ENCODE measurements at places on chromosomes 13 and 19. TPM values are rescaled to one million over a fixed set of nuclear protein-coding genes. Genes with fewer than 3 reads are reported as not detected.

The USP12 gene
- total RNA-seq: 40.6 TPM

The CEACAM16 gene
- not detected for total RNA-seq

The CADM4 gene
- total RNA-seq: 0.39 TPM

The KCNJ14 gene
- 1.2 TPM for total RNA-seq

The IQCN gene
- 0.36 TPM for total RNA-seq

The IRGC gene
- not detected for total RNA-seq

The ZNF320 gene
- 7.0 TPM for total RNA-seq

The NLRP7 gene
- total RNA-seq: not detected

The APLP1 gene
- total RNA-seq: 2.6 TPM

The ZNF550 gene
- 6.6 TPM for total RNA-seq

The IFNL1 gene
- 1.2 TPM for total RNA-seq

The GGN gene
- total RNA-seq: 1.2 TPM

The PCDH17 gene
- total RNA-seq: not detected

The ZNF132 gene
- total RNA-seq: 3.1 TPM

The TNNI3 gene
- not detected for total RNA-seq

The CYP4F2 gene
- not detected for total RNA-seq

The C2CD4C gene
- 0.44 TPM for total RNA-seq

The MAMSTR gene
- 0.85 TPM for total RNA-seq

The SLC1A6 gene
- not detected for total RNA-seq

The PLPPR3 gene
- not detected for total RNA-seq

The KLK15 gene
- not detected for total RNA-seq

The ERICH4 gene
- not detected for total RNA-seq

The CGB2 gene
- not detected for total RNA-seq

The KLK6 gene
- not detected for total RNA-seq

The TMPRSS9 gene
- total RNA-seq: not detected

The NECTIN2 gene
- total RNA-seq: 1.9 TPM

The ADGRE3 gene
- not detected for total RNA-seq

The ZMYM5 gene
- total RNA-seq: 10.0 TPM

The LRRC4B gene
- not detected for total RNA-seq

The ERVV-1 gene
- total RNA-seq: not detected

The CCDC70 gene
- not detected for total RNA-seq

The EFNA2 gene
- not detected for total RNA-seq

The CATSPERD gene
- total RNA-seq: not detected

The PPP6R1 gene
- 180 TPM for total RNA-seq

The MAP4K1 gene
- total RNA-seq: 205 TPM

The OR10H1 gene
- not detected for total RNA-seq

The ZNF729 gene
- not detected for total RNA-seq

The CTXN1 gene
- 0.29 TPM for total RNA-seq

The TSKS gene
- 0.40 TPM for total RNA-seq

The IGFL2 gene
- total RNA-seq: not detected

The LRRC8E gene
- not detected for total RNA-seq

The DACT3 gene
- 2.8 TPM for total RNA-seq

The FGF22 gene
- 0.14 TPM for total RNA-seq

The OCEL1 gene
- 17.6 TPM for total RNA-seq

The SCN1B gene
- total RNA-seq: 1.1 TPM

The ZNF534 gene
- not detected for total RNA-seq

The IGFLR1 gene
- total RNA-seq: 90.1 TPM

The TMEM59L gene
- 0.24 TPM for total RNA-seq

The PGLYRP2 gene
- total RNA-seq: 0.24 TPM

The TMEM38A gene
- total RNA-seq: 0.58 TPM

The ZNF578 gene
- total RNA-seq: 0.56 TPM

The PCSK4 gene
- total RNA-seq: 2.7 TPM

The CBARP gene
- 2.1 TPM for total RNA-seq

The PAF1 gene
- total RNA-seq: 43.8 TPM

The ZNF841 gene
- 17.0 TPM for total RNA-seq

The TRPM4 gene
- total RNA-seq: 1.1 TPM

The CEACAM7 gene
- not detected for total RNA-seq

The PSG4 gene
- not detected for total RNA-seq

The ARHGAP45 gene
- total RNA-seq: 136 TPM
